CD4-positive, alpha-beta T cell treated with Interleukin-2 at 100 ng/mL for 4 hours (primary cell): ENCODE measurements at places on chromosomes 13 and 19.

DNA sequence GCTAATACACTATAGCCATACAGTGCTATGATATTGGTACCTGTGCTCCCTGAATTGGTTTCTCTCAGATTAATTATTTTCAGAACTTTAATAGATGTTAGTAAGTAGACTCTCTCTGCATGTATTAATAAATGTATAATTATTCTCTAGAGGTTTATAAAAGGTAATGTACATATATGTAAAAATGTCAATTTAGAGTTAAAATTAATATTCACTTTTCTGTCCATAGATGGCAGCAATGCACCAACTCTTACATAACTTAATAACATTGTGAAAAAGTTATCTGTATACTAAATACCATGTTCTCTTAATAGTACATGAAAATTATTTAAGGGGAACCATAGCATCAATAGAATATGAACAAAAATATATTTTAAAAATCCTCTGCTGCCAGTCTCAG is 515.0 kb upstream of the KLHL1 start:
- DNase-seq, result no peak

GRCh38 chr19:39426170-39426569 is 9.6 kb downstream of the RPS16 start:
- no peak for DNase-seq

DNA sequence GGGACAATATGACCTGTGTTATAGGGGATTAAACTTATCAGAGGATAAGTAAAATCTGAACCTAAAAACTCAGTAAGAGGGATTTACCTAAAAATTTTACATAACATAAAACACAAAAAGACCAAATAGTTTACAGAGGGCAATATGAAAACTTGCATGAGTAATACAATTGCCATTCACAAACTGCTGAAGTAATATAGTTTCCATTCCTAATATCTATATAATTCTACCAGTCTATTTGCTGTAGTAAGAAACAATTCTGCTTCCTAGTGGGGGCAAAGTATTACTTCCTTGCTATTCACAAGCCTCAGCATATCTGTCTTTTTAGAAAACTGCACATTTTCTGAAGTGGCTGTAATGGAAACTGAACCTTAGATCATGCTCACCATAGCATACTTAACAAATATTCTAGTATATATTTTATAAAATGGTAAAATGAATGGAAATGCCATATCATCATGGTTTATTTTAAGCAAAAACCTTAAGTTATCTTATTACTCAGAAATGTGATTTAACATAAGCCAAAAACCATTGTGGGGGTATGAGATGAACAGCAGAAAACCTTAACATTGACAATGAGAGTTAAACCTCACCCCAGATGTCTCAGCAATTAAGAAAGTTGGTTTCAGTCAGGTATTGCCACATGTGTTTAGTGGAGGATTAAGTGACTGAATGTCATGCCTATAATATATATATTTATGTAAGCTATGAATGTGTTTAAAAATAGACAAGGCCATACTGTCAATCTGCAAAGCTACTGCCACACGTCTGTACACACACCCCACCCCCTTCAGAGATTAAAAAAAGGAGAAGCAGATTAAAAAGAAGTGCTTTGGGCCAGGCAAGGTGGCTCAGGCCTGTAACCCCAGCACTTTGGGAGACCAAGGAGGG is 136.8 kb downstream of the MIPEP start:
- no peak for DNase-seq

GRCh38 chr13:31962731-31963370 is 68.7 kb upstream of the FRY start:
- DNase-seq, result no peak

DNA sequence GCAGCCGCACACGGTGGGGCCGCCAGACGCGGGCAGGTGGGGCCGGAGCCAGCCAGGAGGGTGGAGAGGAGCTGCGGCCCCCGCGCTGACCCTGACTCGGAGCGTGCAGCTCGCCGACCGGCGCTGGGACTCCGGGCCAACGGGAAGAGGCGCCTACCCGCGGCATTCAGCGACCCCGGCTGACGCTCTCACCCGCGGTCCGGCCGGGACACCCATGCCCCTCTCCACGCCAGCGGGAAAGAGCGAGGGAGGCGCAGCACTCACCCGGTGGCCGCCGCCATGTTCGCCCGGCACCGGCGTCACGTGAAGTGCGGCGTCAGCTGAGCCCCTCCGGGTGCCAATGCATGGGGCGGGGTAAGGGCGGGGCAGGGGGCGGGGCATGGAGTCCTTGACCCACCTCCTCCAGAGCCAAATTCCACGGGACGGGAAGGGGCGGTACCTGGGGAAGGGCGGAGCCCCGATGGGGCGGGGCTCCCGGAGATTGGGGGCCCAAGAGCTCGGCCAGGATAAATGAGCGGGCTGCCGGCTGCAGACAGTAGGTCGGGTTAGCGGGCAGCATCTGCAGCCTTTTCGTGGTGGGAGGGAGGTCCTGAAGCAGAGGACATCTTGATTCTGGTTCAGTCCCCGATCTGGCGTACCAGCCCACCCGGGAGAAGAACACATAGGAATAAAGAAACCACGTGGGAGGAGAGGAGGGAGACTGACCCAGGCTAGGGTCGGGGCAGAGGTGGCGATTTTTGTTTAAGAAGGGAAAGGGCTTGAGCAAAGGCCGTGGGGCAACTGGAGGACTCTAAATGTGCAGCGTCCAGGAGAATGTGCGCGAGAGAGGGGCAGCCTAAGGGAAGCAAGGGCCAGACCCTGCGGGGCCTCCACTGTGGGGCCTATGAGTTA is at the start of gene PEPD:
Gene PEPD (minus strand): TSS at position 312 of the 891 bp plus-strand sequence. CDS start 31 bp downstream, at position 281.
- DNase-seq, result peak; percentile 86

DNA sequence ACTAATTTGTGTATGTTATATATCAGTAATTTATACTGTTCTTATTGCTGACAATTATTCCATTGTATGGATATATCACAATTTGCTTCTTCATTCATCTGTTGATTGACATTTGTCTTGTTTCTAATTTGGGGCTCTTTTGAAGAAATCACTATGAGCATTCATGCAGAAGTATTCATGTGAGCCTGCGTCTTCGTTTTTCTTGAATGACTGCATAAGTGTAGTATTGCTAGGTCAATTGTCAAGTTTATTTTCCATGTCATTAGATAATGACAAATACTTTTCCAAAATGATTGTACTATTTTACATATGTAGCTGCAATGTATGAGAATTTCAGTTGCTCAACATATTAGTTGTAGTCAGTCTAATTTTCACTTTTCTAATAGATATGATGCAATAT is 1796.9 kb downstream of the SLITRK5 start:
- no peak for DNase-seq

DNA sequence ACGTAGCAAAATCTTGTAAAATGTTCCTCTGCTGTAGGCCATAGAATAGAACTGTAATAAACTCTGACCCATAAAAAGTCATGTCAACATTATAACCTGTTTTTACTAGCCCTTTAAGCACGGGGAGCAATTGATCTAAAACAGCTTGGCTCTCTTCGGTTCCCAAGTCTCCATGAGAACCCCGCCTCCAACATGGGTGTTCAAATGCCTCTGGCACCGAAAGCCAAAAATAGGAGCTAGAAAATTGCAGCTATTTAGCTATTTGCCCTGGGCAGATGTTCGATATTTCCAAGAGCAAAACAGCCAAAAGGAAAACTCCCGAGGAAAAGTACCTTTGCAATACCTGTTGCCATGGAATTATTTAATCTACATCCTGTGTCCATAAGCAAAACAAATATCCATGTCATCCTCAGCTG is 563.1 kb downstream of the EFNB2 start:
- no peak for DNase-seq

DNA sequence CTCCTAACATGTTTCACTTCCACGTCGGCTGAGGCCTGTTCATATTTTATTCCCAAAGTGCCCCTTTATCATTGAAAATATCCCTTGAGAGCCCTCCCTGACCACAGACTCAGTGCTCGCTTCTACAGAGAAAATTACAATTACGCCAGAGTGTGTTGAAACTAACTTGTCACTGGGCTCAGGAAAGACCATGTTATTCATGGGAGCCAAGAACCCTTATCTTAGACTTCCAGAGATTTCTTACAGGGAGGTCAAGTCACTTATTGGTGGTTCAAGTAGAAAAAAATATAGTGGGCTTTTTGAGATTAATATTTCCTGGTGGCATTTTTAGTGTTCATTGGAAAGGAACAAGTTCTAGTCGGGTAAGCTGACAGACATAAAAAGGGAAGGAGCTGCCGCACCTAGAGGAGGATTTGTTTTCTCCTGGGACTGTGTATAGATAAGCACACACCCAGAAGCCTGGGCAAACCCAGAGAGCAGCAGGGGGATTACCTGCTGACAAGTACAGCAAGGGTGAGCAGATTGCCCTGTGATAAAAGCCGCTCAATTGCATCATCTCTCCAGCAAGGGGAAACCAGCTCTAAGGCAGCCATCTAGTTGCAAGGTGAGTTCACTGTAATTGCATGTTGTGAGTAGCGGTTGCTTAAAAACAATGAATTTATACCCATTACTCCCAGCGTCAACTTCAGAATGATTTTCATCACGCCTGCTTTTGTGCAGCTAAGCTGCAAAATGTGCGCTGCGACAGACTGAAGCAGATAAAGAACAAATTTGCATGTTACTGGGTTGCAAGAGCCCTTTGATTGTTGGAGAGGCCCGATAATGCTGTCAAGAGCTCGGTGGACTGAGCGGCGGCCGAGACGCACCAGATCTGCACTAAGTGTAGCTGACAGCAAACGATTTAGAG is 46.2 kb downstream of the DCT start:
- DNase-seq, result no peak

DNA sequence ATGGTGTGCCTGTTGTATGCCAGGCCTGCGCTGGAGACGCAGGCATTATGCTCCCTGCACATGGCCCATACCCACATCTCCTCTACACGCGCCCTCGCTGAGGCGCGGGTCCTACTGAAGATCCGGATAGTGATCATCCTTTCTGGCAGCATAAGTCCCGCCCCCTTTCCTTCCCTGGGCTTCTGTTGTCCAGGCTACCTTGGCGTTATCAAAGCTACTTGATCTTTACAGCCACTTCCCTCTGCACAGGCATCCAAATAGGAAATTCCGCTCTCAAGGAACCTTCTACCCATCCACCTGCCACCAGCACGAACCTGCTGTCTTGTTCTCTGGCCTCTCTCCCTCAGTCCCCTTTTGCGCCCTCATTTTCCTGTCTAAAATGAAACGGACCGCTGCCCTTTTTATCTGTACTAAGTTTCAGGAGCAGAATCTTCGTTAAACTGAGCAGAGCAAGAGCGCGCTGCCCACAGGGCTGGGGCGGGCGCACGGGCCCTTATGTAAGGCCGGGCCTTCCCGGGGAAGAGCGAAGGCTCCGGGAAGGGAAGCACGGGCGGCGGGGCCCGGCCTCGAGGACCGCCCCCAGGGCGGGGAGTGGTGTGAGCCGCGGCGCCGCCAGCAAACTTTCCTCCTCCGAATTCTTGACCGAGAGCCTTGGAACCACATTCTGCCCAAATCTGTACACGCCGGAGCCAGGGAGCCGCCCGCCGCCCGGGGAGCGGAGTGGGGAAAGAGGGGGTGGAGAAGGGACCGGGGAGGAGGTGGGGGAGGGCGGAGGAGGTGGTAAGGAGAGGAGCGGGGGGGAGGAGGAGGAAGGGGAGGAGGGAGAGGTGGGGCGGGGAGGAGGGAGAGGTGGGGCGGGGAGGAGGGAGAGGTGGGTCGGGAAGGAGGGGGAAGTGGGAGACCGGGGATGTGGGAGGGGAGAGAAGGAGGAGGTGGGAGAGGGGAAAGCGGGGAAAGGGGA is 920 bp upstream of the UBE2L5 start:
- peak; percentile 29 for DNase-seq

DNA sequence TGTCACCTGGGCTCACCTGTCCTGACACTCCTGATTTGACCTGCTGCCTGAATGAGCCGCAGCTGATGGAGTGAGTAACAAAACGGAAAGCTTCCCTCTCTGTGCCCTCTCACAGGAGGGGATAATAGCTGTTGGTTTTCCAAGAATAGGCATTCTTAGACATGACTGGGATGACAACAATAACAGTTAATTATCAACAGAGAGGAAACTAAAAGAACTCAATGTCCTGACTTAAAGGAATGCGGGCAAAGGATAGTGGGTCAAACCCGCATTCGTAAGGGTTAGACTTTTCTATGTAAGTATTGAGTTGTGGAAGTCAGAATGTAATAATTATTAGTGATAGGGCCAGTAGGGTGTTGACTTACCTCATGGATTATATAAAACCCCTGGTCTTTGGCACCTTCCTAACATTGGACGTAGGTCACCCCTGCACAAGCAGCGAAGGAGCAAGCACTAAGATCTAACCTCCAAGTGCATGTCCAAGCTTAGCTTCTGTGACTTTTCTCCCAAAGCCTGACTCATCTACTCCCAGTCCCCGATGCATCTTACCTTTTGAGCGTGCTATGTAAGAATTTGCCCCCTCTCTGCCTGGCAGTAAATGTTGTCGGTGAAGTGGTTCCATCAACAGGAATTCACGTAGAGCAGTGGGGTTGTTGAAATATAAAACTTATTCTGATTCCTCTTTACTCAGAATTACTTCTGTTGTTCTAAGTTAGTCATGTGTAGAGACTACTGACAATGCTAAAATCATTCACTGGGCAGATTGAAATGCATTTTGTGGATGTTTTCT is 442.3 kb downstream of the FGF9 start:
- no peak for DNase-seq

DNA sequence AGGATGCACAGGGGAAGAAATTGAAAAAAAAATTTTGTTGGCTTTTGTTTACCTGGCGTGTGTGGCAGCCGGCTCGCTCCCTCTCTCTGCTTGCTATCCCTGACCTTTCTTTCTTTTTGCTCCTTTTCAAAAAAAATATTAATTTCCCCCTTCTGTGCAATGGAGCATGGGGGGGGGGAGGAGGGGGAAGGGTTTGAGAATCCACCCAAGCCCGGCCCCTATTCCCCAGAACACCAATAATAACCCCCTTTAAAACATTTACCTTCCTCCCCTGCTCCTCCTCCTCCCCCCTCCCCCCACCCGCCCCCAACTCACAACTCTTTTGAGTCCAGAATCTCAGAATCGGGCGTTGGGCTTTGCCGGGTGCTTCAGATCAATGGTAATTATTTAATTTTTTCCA is 28.4 kb downstream of the NFIX start:
- DNase-seq, result no peak

DNA sequence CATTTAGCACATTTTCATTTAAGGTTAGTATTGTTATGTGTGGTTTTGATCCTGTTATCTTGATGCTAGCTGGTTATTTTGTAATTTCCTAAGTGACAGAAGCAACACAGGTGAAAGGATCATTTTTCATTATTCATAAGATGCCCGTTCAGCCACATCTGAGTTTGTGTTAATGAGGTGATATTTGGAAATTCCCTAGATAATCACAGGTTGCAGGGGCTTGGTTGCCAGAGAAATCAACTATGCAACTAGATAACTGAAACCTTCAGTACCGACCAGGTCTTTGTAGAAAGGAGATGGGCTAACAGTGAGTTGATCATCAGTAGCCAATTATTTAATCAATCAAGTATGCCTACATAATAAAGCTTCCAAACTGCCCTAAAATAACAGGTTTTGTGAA is 121.3 kb upstream of the UFM1 start:
- no peak for DNase-seq

- DNase-seq, result no peak
Observed at GRCh38 chr13:25873242-25873612, 178.6 kb downstream of the SHISA2 start.
